ENCODE measurements at places on chromosomes 11 and 22.

DNA sequence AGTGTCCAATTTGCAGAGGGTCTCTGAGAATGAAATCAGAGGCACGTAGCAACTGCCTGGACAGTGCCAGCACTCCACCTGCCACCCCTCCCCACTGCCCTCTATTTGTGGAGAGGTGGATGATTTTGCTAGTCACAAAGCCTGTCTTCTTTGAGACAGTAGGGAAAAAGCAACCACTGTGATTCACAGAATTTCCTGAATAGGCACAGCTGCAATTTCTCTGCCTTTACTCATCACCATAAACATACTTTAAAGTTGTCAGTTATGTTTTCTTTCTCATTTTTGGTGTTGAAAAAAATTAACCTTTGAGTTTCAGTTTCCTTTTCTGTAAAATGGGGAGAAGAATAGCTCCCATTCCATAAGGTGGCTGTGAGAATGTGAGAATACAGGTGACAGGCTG, 134.3 kb downstream of the TEAD1 start:
- DNase-seq = no peak

DNA sequence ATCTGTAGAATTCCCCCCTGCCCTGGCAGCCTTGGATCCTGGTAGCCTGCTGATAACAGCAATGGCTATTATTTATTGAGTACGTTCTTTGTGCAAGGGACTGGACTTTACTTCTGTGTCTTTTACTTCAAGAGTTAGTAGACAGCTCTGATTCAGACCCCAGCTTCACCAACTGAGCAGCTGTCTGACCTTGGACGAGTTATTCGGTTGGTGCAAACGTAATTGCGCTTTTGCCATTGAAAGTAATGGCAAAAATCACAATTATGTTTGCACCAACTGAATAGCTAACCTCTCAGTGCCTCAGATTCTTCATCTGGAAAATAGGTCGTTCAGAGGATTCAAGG, 108.9 kb downstream of the TIMP3 start:
- no peak for DNase-seq

DNA sequence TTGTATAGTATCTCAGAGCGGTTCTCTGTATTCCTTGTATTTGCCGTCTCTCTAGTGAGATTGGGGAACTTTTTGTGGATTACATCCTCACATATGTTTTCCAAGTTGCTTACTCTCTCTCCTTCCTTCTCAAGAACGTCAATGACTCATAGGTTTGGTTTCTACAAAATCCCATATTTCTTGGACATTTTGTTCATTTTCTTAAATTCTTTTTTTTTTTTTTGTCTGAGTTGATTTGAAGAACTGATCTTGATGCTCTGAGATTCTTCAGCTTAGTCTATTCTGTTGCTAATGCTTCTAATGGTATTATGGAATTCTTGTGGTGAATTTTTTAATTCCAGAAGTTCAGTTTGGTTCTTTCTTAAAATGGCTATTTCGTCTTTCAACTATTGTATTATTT, 28.4 kb upstream of the SLN start:
- DNase-seq = no peak

- no peak for DNase-seq
Measured at GRCh38 chr22:44427611-44428470, 70.2 kb downstream of the RTL6 start.

GRCh38 chr22:46108564-46109473, 41.5 kb upstream of the PPARA start:
- no peak for DNase-seq

DNA sequence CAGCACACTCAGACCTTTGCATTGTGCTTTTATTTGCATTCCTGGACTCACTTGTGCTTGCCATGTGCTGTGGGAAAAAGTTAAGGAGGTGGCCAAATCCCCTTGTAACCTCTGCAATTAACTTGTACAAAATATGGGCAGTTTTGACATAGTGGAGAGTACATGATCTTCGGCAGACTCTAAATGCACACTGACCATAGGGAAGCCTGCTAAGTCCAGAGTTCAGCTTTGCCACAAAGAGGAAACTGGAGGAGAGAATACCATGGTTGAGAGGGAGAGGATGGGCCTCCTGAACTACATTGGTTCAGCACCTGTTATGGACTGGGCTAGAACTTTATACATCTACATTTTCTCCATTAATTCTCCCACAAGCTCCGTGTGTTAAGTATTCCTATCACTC, 37.6 kb upstream of the CEP295 start:
- no peak for DNase-seq

GRCh38 chr11:77512092-77512491, 38.2 kb upstream of the PAK1 start:
- no peak for DNase-seq

GRCh38 chr11:4181782-4182721, 87.5 kb downstream of the RRM1 start:
- no peak for DNase-seq

GRCh38 chr11:33532720-33533385, 167.8 kb downstream of the C11orf91 start:
- DNase-seq = no peak

- no peak for DNase-seq
Measured at GRCh38 chr11:45850446-45850845, 3.2 kb downstream of the CRY2 start.

DNA sequence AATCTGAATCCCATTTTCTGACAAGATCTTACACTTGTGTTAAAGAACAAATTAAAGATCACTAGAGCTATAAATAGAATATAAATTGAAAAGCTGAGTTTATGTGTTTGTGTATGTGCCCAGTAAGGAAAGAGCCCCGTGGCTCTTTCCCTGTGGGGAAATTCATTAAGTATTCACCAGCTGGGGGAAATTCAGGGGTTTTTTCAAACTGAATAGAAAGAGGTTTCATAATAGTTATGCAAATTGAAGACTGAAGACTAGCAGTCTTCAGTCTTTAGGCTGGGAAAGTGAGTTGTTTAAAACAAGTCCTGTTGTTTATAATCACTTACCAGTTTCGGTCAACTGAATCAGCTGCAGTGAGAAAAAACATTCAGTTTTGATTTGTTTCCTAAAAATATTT, 11.3 kb upstream of the MS4A7 start:
- no peak for DNase-seq

- DNase-seq = no peak
Measured at GRCh38 chr11:9660886-9661285, 3.0 kb upstream of the SWAP70 start.

DNA sequence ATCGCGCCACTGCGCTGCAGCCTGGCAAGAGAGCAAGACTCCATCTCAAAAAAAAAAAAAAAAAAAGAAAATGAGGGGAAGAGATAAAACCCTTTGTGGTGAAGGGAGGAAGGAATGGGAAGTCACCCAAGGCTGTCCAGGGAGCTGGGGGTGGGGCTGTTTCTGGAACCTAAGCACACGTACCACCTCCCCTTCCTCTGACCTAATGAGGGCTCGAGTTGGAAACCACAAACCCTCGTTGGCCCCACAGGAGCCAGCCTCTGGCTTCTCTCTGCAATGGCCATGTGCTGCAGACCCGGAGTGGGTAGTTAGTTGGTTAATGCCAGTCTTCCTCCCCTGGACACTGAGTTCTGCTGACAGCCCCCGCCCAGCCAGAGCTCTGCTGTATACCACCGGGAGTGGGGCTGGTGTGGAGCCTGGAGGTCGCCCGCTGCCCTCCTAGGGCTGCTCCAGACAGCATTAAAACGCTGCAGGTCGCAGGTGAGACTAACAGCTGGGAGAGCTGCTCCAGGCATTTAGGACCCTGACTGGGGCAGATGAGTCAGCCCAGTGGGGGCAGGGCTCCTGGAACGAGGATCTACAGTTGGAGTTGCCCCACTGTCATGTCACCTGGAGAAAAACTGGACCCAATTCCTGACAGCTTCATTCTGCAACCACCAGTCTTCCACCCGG, at the start of gene LGALS12:
Gene LGALS12 (plus strand): TSS at position 228 of the 672 bp plus-strand sequence. CDS start 375 bp downstream, at position 603.
- no peak for DNase-seq

GRCh38 chr22:39097098-39098020, at the start of gene APOBEC3H:
APOBEC3H (plus strand) TSS chr22:39097244; CDS start chr22:39100279, 3,035 bp downstream.
- DNase-seq = peak; percentile 68

DNA sequence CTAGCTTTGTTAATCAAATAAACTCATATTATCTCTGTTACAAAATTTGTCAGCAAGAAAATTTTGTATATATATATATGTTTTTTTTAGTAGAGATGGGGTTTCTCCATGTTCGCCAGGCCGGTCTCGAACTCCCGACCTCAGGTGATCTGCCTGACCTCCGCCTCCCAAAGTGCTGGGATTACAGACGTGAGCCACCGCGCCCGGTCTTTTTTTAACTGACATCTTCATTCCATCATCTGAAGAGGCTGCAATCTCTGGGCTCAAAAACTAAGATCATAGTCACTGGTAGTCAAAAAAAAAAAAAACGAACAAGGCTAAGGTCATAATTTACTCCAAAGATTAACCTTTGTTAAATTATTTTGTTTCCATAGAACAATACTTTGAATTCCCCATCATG, 5.3 kb upstream of the KLHDC7B start:
- DNase-seq = no peak

GRCh38 chr11:75140269-75141138, 10.4 kb upstream of the SLCO2B1 start:
- DNase-seq = peak; percentile 60

DNA sequence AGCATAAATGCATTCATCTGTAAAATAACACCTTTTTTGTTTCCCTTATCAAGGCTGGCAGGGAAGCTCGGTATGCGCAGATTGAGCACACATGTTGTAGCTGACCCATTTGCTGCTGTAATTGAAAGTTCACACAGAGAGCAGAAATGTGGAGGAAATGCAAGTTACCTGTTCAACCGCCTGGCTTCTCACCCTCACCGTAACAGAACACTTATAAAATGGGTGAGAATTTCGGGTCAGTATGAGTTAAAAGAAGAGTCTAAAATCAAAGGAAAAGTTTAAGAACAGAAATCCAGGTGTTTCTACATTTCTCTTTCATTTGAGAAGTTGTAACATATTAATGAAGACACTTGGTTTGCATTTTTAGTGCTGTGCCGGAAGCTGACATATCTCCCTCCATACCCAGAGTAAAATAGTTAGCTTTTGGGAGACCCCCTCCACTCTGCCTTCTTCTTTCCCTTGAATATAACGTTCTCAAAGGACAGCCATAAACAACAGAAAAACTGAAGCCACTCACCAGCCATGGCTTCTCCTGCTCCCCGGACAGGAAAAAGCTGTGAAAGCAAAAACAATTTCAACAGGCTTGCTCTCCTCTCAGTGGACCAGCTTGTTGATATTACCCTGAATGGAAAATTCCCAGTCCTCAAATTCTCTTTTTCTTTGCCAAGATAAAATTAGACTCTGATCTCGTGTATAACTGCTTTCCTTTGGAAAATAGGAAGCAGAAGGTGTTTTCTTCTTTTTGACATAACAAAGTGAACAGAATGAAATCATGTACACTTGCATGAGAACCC, at the start of gene CASP12:
Gene CASP12 (minus strand): TSS at position 570 of the 794 bp plus-strand sequence.
- peak; percentile 9 for DNase-seq

GRCh38 chr11:103803062-103803461, 233.4 kb upstream of the DDI1 start:
- DNase-seq = no peak

DNA sequence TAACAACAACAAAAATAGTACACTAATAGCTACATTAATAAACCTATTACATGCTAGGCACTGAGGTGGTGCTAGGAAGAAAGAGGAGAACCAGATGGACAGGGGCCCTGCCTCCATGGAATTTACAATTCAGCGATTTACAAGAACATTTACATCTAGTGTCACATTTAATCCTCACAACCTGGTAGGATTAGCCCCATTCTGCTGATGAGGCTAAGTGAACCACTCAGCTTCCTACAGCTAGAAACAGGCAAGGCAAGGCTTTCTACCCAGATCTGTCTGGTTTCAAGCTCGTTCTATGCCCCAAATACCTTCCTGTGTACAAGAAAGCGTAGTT, 368.4 kb downstream of the BUD13 start:
- no peak for DNase-seq

DNA sequence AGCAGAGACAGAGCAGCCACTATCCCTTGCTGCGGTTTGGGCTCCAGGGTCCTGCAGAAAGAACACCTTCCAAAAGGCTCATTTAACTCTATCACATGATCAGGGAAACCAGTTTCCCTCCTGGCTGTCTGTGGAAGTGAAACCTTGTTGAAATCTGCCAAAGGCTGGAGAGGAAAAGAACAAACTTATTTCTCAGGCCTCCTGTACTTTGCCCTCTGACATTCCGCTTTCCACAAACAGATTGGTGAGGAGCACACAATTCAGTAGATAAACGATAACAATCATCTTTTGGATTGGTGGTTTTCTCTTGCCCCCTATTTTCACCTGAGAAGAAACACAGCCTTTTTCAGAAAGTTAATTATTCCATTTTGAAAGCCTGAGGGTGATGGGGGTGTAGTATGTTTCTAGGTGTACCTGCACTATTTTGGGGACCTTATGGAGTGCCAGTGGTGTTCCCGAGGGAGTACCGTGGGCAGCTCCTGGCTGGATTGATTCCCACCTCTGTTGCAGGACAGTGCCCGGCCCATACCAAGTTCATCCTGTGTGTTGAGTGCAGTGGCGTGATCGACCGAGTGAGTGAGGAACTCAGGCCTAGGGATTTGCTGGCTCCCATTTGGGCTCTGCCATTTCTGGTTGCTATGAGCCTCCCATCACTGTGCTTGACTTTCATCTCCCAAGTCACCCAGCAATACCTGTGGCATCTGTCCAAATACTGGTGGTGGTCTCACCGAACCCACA, 102.0 kb downstream of the TBC1D22A start:
- no peak for DNase-seq

GRCh38 chr11:69822676-69823494, 3.7 kb upstream of the FGF3 start:
- DNase-seq = no peak

DNA sequence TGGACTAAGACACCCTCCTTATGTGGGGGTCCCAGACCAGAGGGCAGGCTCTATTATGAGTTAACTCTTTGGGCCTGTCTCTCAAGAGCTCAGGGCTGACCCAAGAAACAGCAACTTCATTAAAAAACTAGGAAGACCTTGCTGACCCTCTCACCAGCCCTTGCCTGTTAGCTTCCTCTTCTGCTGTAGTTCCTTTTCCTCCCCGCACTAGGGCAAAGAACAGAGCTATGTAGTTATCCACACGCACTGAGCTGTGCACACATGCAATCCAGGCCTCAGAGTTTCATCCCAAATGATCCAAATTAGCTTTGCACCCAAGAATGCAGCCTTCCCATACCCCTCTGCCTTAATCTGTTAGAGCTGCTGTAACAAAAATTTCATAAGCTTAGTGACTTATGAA, 539.6 kb upstream of the CADM1 start:
- no peak for DNase-seq

DNA sequence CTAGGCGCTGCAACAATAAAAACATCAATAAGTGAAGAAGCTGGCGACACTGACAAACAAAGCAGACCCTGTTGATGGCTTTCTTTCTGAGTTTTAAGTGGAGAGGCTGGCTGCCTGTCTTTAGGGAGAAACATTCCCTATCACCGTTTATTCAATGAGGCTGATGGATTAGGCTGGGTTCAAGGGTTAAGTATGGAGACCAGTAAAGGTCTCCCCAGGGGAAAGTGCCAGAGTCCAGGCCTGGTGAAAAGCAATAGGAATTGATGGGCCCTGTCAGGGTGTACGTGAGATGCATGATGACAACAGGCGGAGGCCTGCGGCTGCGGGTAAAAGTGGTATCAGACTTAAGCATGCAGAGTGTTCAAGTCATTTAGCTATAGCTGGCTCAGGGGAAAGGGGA, 102.6 kb downstream of the ALX4 start:
- no peak for DNase-seq
